Spinal cord (tissue), 10 donors: ENCODE measurements at places on chromosomes 2 and 18.

GRCh38 chr2:112160283-112161250 is 22.4 kb downstream of the FBLN7 start:
- DNase-seq, result no peak

GRCh38 chr2:106053116-106053515 is 141.0 kb downstream of the UXS1 start:
- no peak for DNase-seq

DNA sequence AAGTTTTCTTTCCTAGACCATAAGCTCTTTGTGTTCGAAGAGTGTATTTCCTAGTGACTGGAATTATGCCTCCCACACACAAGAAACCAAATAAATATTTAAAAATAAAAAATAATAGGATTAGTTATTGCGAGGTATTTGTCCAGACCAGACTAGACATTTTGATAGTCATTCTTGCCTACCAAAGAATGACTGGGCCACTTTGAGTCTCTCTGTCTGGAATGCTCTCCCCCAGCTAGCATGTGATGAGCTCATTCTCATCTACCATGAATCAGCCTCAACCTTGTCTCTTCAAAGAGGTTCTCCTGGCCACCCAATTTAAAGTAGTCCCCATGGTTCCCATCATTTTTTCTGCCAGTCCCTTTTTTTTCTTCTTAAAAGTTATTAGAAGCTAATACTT is 13.9 kb upstream of the DSC1 start:
- DNase-seq, result no peak

DNA sequence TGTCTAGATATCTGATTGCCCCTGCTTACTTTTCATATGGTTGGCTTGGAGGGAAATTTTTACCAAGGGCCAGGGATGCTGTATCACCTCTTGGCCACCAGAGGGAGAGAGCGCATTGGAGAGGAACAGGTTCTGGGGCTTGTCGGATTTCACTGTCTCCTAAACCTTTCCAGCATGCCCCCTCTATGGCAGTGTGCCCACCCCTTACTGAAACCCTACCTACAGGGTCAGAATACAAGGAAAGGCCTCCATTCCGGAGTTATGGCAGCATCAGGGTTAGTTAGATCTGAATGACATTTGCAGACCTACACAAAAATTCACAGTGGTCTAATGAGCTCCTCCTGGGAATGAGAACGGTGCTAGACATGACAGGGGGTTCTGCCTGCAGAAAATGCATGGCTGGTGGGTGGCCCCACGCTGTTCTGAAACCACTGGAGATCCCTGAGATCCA is 5.8 kb downstream of the SLC14A2 start:
- no peak for DNase-seq

DNA sequence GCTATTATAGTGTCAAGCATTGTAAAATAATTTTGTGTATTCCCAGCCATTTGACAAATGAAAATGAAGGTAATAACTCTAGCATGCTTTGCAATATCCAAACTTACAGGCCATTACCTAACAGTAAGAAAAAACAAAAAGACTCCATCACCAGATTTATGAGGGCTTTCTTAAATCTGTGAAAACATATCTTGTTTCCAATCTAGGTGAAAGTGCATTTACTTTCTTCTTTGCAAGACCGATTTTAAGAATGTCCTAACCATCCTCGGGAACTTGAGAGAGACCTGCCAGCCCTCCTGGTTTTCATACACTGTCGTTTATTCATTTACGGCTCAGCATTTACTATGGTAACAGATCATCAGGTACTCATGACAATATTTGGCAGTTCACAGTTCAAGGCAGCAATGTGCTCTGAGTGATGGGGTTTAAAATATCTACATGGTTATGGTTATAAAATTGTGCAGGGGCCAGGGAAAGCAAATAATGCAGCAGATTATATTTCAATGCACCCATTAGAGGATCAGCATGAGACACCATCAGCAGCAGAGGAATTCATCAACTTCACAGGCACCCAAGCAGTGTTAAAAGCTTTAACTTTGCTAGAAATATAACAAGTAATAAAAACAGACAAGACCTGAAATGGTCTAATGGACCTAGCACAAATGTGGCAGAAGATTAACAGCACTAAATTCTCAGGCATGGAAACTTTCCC is 34.4 kb upstream of the PARD3B start:
- DNase-seq, result no peak
